ENCODE measurements at places on chromosomes 12 and 14.

DNA sequence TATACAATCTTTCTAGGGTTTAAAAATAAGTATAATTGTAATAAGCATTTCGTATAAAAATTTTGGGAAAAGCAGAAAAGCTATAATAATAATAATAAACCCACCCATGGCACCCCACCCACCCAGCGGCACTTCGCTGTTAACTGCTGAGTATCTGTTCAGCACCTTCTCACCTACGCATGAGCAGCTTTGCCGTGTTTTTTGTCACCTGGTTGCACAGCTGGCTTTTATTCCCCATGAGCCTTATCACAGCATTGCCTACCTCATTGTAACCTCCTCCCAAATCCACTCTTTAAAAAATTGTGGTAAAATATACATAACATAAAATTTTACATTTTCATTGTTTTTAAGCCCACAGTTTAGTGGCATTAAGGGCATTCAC, 34.7 kb downstream of the CYP46A1 start:
- H3K27me3 ChIP-seq = no peaks in the 10 kb centered on the region
- H3K27ac ChIP-seq = no peak overlapping the region
- DNase-seq = no peak
- H3K4me1 ChIP-seq = no peaks in the 10 kb centered on the region
- H3K4me3 ChIP-seq = no peak overlapping the region

DNA sequence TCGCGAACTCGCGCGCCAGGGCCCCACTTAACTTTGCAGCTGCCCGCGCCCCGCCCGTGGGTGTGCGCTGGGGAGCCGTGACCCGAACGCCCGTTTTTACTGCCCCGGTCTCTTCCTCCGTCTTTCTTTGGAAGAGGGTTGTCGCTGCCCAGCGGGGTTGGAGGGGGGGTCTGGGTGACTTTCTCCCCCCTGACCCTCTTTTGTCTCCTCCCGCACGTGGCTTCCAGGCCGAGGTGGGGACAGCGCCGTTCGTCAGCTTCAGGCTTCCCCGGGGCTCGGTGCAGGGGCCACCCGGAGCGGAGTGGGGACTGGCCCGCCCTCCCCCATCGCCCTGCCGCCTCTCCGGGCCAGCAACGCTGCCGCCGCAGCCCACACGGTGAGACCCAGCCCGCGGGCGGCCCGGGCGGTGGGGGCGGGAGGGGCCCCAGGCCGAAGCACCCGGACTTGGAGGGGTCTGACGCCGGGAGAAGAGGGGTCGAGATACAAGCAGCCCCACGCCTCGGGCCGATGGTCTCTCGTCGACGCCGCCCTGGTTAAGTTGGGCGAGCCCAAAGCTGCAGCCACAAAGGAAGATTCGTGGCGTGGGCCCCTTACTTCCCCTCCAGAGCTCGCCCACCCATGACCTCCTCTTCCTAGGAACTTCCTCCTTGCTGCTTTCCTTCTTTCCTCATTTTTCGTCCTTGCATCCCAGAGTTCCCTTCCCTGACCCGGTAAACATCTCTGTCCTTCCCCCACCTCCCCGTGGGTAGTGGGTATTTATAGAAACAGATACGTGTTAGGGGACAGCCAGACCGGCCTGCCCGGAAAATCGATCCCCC, 1.2 kb downstream of the DYRK2 start:
- no peaks in the 10 kb centered on the region for H3K36me3 ChIP-seq
- H3K27ac ChIP-seq = peak overlapping the region; percentile 97
- no peaks in the 10 kb centered on the region for H3K4me1 ChIP-seq
- H3K4me3 ChIP-seq = peak overlapping the region; percentile 93

DNA sequence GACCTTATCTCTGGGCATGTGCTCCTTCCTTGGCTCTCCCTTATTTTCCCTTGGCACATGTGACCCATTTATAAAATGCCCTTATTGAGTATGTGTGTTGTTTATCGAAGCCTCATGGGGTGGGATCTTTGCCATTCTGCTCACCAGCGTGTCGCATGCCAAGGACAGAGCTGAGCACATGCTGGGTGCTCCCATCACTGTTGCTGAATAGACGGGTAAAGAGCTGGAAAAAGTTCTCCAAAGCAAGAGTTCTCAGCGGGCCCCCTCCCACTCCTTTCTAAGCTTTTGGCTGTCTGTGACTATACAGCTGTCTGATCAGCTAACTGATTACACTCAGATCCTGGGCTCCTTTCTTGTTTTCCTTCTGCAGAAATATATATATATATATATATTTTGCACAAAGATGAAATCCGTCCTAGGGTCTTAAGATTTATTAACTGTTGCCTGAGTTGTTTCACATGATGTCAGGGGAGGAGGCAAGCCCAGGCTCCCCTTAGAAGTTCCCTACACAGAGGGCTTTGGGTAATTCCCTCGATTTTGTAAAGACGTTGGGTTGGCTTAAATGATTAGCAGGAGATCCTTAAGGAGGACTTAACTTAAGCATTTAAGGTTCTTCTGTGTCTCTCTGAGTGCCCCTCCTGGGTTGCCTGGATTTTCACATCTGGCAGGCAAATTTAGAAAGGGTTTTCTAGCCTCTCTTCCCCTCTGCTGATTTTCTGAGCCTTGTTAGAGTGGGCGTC, 71.6 kb downstream of the TMEM132C start:
- no peak for DNase-seq
- no peaks in the 10 kb centered on the region for H3K27me3 ChIP-seq
- no peaks in the 10 kb centered on the region for H3K36me3 ChIP-seq
- H3K27ac ChIP-seq = no peak overlapping the region
- H3K4me3 ChIP-seq = no peak overlapping the region
- no peaks in the 10 kb centered on the region for H3K4me1 ChIP-seq

- no peak overlapping the region for H3K27ac ChIP-seq
- no peaks in the 10 kb centered on the region for H3K27me3 ChIP-seq
- no peak overlapping the region for H3K4me3 ChIP-seq
- no peak for DNase-seq
Measured at GRCh38 chr14:90184571-90185266, 71.6 kb upstream of the PSMC1 start.

DNA sequence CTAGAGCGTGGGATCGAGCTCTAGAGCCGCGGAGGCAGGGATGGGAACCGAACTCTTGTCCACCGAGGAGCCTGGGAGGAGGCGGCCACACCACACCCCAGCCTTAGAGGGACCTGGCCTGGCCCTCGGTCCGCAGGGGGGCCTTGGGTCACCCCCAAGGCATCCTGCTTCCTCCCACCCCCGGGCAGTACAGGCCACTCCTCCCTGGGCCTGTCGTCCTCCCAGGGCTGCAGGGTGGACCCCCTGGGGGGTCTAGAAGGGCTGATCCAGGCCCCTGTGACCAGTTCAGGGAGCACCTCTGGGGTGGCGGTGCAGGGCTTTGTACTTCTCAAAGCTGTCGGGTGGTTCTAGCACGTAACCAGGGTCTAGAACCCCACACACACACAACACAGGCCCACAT, 79.1 kb upstream of the FBRSL1 start:
- H3K4me1 ChIP-seq = peaks cover 14% of the 10 kb centered on the region
- H3K27me3 ChIP-seq = no peaks in the 10 kb centered on the region
- H3K27ac ChIP-seq = no peak overlapping the region
- DNase-seq = no peak
- no peaks in the 10 kb centered on the region for H3K36me3 ChIP-seq

DNA sequence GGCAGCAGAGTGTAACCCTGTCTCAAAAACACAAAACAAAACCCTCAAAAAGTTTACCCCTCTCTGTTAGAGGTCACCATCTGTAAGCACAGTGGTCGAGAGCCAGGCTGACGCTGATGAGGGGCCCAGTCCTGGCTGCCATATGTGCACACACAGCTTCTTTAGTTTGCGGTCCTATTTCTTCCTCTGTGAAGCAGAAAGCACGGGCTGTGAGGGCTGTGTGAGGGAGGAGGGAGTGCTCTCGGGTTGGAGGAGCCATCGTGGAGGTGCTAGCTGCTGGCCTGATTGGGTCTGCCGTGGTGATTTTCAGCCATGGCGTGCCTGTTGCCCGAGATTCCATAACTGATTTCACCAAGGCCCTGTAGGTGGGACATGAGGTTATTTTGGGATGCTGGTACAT, 3.5 kb downstream of the ULK1 start:
- H3K27me3 ChIP-seq = no peaks in the 10 kb centered on the region
- H3K4me1 ChIP-seq = peaks cover 65% of the 10 kb centered on the region
- H3K4me3 ChIP-seq = no peak overlapping the region
- H3K36me3 ChIP-seq = no peaks in the 10 kb centered on the region
- H3K27ac ChIP-seq = peak overlapping the region; percentile 98
- no peak for DNase-seq

DNA sequence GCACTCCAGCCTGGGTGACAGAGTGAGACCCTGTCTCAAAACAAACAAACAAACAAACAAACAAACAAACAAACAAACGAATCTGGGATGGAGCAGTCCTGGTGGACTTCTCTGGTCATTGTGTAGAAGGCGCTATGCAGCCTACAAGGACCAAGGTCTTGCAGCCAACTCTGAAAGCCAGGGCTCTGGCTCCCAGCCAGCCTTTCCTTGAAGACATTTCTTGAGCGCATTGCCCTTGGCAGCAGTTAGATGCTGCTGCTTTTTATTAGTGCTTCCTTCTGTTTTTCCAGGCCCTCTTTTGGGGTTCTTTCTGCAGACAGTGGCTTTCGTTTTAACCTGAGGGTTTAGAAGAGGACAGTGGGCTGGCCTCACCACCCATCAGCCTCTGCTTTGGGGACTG, 20.2 kb downstream of the CCDC177 start:
- DNase-seq = no peak
- no peak overlapping the region for H3K4me3 ChIP-seq
- peaks cover 42% of the 10 kb centered on the region for H3K27me3 ChIP-seq
- H3K36me3 ChIP-seq = no peaks in the 10 kb centered on the region
- no peak overlapping the region for H3K27ac ChIP-seq

Measured in tibial artery (tissue), 4 donors.